Inflammatory macrophage (primary cell): ENCODE measurements at places on chromosomes 12 and 14.

- no peak for DNase-seq
Observed at GRCh38 chr12:60072911-60073310, 477.1 kb downstream of the SLC16A7 start.

- no peak for DNase-seq
Observed at GRCh38 chr14:61395115-61395725, 73.8 kb downstream of the PRKCH start.

GRCh38 chr12:9756706-9757105 is 4.0 kb downstream of the CD69 start:
- no peak for DNase-seq

DNA sequence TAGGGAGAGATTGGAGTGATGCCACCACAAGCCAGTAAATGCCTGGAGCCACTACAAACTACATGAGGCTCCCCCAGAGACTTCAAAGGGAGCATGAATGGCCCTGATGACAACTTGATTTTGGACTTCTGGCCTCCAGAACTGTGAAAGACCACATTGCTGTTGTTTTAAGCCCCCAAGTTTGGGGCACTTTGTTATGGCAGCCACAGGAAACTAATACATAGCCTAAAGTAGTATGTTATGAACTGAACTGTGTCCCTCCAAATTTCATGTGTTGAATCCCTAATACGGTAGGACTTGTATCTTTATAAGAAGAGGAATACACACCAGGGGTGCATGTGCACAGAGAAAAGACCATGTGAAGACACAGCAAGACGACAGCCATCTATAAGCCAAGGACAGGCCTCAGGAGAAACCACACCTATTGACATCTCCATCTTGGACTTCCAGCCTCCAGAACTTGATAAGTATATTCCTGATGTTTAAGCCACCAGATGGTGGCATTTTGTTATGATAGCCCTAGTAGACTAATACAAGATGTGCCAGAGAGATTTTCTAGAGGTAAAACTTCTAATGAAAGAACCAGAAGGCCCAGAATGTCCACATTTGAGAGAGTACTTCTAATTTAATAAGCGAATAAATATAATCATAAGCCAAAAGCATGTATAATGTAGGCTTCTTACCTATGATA is 127.1 kb upstream of the BMP4 start:
- DNase-seq = no peak

DNA sequence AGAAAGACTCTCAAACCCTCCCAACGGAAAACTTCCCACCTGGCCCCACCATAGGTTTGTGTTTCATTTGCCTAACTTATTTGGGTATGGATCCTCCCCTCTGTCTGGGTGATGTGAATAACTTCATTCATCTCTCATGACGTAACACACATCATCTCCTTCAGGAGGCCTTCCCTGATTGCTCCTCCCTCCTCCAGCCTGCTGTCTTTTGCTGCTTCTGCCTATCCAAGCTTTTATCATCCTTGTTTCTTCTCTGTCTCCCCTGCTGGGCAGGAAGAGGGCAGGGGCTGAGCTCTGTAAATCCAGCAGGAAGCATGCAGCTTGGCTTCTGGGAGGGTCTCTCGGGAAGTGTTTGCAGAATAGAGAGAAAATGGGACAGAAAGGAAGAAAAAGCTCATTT is 766.0 kb upstream of the TBX3 start:
- DNase-seq = no peak

DNA sequence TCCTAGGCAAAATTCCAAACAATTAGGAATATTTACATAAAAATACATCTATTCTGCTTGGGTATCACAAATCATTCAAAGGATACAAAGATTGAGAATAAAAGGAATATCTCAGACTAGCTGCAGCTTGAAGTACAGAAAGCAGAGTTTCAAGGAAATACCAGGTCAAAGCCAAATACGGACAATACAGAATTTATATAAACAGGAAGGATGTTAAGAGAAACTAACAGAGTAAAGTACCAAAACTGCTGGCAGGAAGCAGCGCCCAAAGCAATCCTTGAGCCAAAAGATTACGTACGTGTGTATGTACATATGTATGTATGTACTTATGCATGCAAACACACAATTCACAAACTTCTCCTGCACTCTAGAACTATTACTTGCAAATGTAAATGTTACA is 86.6 kb downstream of the PPP1R12A start:
- DNase-seq = no peak

- DNase-seq = no peak
Observed at GRCh38 chr12:25976289-25976688, 17.8 kb downstream of the RASSF8 start.

- no peak for DNase-seq
Observed at GRCh38 chr14:32697704-32698103, 241.0 kb upstream of the NPAS3 start.

DNA sequence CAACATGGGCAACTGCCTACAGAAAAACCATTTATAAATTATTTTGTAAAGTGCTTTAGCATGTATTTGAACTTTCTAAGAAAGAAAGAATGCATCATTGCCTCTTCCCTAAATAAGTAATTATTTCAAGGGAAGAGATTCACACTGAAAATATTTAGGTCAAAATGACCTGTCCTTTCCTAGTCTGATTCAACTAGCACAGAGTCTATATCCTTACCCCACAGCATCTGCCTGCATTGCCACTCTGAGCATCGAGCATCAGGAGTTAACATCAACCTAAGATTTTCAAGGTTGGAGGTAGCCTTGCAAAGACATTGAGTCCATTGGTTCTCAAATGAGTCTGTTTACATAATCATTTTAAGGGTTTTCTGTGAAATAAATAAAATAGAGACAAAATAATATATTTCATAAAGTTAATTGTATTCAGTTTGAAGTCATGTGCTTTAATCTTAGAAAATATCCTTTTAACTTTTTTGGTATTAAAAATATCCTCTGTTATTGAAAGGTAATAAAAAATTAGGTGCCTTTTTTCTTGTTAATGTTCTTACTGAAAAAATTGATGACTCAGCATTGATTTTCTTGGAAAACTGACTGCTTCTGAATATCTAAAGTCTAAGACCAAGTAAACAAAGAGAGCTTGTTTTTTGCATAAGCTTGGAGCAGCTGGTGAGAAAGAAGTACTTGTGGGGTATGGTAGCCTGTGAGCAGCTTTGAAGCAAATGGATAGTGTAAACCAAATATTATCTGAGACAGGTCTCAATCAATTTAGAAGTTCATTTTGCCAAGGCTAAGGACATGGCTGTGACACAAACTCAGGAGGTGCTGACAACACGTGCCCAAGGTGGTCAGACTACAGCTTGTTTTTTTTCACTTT is 269.0 kb upstream of the CLEC14A start:
- no peak for DNase-seq

DNA sequence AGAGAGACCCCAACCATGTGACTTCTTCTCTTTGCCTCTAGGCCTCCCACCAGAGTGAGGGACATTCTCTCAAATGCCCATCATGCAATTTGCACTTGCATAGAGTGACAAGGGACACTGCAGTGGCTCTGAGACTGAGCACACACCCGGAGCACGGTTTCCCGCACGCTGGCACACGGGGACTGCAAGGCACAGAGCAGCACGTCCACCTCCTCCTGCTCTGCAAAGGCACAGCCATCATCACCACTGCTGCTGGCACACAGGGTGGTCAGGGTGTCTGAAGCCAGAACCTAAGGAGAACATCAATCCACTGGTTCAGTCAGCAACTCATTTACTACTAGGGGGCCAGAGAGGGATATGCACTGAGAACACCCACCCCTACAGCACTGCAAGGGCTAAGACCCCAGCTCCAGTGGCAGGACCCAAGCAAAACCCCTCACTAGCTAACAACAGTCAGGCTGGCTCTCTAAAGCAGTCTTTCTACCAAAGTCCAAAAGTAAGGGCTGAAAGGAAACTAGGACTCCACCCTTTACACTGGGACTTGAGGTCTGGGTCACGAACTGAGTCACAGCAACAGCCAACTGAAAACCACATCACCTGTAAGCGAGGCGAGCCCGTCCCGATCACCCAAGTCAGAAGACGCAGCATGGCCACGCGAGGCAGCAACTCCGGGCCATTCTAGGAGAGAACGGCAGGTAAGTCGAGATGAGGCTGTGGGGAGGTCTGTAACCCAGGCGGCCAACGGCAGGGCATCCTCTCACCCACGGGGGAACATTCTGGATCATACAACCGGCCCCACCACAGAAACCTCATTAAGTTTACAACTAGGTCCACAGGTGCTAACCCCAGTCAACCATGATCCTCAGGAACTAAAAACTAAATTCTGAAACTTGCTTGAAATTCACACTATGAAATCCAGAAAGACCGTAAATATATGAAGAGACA is 37.9 kb downstream of the GCN1 start:
- no peak for DNase-seq

- DNase-seq = no peak
Observed at GRCh38 chr14:65016471-65016870, 29.8 kb downstream of the FNTB start.

DNA sequence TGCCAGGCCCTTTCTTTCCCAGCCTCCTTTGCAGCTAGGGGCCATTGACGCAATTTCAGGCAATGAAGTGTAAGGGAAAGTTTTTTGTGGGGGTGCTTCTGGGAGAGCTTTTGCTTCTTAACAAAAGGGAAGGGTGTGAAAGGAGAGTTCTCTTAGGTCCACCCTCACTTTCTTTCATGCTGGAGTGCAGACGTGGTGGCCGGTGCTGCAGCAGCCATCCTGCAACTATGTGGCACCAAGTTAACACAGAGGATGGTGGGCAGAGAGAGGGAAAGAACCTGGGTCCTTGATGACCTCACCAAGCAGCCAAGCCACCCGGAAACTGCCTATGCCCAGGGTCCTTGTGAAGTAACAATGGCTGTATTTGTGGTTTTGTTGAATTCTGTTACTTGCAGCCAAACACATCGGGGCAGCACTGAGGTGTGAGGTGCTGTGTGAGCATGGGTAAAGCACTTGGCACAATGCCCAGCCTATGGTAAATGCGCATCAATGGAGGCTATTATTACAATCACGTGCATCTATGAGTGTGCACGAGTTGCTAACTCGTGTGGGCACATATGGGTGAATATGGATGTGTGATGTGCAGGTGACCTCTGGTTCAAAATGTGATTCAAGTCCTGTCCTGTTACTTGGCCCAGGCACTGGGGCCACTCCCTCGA is 122.6 kb downstream of the CALM1 start:
- no peak for DNase-seq

DNA sequence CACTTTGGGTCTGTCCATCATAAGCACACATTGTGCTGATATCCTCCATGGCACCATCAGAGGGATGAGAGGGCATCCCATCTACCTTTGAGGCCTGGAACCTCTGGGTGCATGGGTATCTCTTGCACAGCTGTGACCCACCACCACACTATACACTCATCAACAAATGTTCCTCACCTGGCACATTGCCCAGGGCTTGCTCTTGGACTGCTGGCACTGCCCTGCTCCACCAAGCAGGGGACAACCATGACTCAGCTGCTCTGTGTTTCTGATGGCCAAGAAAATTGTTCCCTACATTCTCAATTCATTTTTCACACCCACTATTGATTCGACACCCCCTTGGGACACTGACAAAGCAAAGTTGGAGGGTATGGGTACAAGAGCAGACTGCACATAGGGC is 155.5 kb downstream of the PTPRO start:
- no peak for DNase-seq

- no peak for DNase-seq
Observed at GRCh38 chr14:44777584-44777983, 184.2 kb downstream of the KLHL28 start.

- DNase-seq = no peak
Observed at GRCh38 chr14:36504771-36505175, 15.3 kb downstream of the NKX2-1 start.

GRCh38 chr14:68921666-68922065 is 57.4 kb downstream of the ACTN1 start:
- DNase-seq = no peak

DNA sequence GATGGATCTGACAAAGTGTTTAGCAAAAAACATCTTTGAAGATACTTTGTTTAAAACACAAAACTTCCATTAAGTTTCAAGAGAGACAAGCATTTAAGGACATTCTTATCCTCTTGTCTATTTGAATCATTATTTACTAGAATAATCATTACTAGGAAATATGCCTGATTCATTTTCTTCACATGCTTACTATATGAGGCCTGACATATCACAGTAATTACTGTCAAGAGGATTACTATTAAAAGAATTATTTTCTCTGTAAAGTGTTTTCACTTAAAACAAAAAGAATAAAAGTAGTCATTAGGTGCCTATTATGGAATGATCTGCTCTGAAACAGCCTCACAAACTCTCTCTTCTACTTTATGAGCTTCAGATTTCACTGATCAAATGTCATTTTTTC is 402.1 kb upstream of the MGAT4C start:
- no peak for DNase-seq

DNA sequence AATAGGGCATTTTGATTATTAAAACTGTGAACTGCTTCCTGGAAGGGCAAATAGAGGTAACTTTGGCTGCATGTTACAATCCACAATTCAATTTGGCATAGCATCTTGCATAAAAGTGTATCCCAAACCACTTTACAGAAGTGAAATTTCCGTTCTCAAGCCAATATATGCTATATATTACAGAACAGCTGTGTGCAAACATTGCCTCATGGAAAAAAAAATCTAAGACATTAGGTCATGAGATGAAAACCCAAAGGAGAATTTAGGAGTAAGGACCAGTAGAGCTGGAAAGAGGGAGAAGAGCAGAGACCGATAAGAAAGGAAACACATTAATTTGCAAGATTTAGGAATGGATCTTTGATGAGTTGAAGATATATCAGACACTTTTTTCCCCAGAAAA is 239.2 kb downstream of the PAX9 start:
- DNase-seq = no peak

- no peak for DNase-seq
Observed at GRCh38 chr12:10178821-10179220, at the start of gene TMEM52B. Gene TMEM52B, plus strand, starts transcription at chr12:10179032. Its CDS starts 543 bp downstream, at chr12:10179575.

DNA sequence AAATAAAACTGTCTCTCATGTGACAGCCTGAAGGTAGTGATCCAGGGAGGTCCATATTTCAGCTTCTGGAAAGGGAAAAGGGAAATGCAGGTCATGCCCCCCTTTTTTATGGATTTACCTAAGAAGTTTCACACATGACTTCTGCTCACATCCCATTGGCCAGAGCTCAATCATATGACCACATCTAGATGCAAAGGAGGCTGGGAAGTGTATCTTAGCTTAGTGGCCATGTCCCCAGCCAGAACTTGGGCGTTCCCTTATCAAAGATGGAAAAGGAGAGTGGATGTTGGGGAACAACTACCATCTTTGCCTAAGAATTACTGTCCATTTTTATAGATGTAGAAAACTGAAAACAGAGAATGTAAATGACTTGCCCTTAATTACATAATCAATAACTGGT is 26.5 kb upstream of the CRADD start:
- no peak for DNase-seq

GRCh38 chr12:85277900-85278597 is 2.0 kb upstream of the ALX1 start:
- DNase-seq = no peak

GRCh38 chr14:26415618-26416123 is 182.2 kb downstream of the NOVA1 start:
- DNase-seq = no peak

- no peak for DNase-seq
Observed at GRCh38 chr12:56599797-56600196, 30.3 kb downstream of the BAZ2A start.

DNA sequence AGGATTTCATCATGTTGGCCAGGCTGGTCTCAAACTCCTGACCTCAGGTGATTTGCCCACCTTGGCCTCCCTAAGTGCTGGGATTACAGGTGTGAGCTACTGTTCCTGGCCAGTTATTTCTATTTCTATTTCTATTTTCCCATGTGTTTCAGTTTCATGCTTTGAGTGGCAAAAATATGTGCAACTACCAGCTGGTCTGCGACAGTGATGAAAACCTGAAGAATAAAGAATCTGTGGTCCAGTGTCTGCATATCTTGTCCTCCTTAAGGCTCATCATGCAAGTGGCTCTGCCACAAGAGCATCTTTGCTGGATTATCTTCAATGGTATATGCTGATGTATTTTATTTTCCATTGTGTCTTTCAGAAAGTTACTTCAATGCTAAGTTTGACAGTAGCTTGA is 17.4 kb downstream of the CFAP54 start:
- no peak for DNase-seq
